ENCODE measurements at places on chromosomes 4 and X. TPM values are rescaled to one million over a fixed set of nuclear protein-coding genes. Genes with fewer than 3 reads are reported as not detected.

SLC9A6 gene
- 11.5 TPM for total RNA-seq

TRO gene
- total RNA-seq, result 5.3 TPM

DSPP gene
- not detected for total RNA-seq

STK26 gene
- total RNA-seq, result 32.5 TPM

TENM3 gene
- 16.1 TPM for total RNA-seq

SCARB2 gene
- 48.5 TPM for total RNA-seq

OPN1MW gene
- not detected for total RNA-seq

SPANXN4 gene
- total RNA-seq, result not detected

FAM184B gene
- total RNA-seq, result under 0.01 TPM

FRMD7 gene
- not detected for total RNA-seq

WNK3 gene
- 0.53 TPM for total RNA-seq

HSPA4L gene
- total RNA-seq, result 18.5 TPM

NIPAL1 gene
- total RNA-seq, result 13.7 TPM

IGSF1 gene
- not detected for total RNA-seq

PASD1 gene
- total RNA-seq, result not detected

BBS7 gene
- 26.7 TPM for total RNA-seq

SNCA gene
- 59.9 TPM for total RNA-seq

TLL1 gene
- total RNA-seq, result 9.5 TPM

YIPF7 gene
- total RNA-seq, result not detected

PPARGC1A gene
- total RNA-seq, result not detected

ZBTB33 gene
- 15.2 TPM for total RNA-seq

ZXDA gene
- total RNA-seq, result 1.4 TPM

OR13H1 gene
- total RNA-seq, result not detected

CTAG1A gene
- not detected for total RNA-seq

ART3 gene
- 0.31 TPM for total RNA-seq

CENPU gene
- 15.5 TPM for total RNA-seq

GYG2 gene
- not detected for total RNA-seq

IL1RAPL2 gene
- not detected for total RNA-seq

TMEM47 gene
- 5.8 TPM for total RNA-seq

RPS6KA6 gene
- 0.23 TPM for total RNA-seq

NXF2 gene
- total RNA-seq, result not detected

AMBN gene
- total RNA-seq, result not detected

HTN1 gene
- total RNA-seq, result not detected

TXK gene
- not detected for total RNA-seq

THOC2 gene
- 28.7 TPM for total RNA-seq

PITX2 gene
- total RNA-seq, result not detected

TNMD gene
- not detected for total RNA-seq

AVPR2 gene
- total RNA-seq, result not detected

STPG2 gene
- total RNA-seq, result not detected

SLC10A4 gene
- not detected for total RNA-seq

XK gene
- total RNA-seq, result 0.46 TPM

GASK1B gene
- total RNA-seq, result 2.6 TPM

SSX1 gene
- not detected for total RNA-seq

MTM1 gene
- total RNA-seq, result 8.3 TPM

HERC6 gene
- 4.9 TPM for total RNA-seq

MTNR1A gene
- not detected for total RNA-seq

FGF2 gene
- total RNA-seq, result 3.3 TPM

KDR gene
- total RNA-seq, result not detected

CT45A5 gene
- not detected for total RNA-seq

UNC5C gene
- total RNA-seq, result 0.04 TPM

FRMPD4 gene
- total RNA-seq, result 0.08 TPM

BEX5 gene
- 3.9 TPM for total RNA-seq

ADAM29 gene
- not detected for total RNA-seq

CDKL5 gene
- total RNA-seq, result 0.84 TPM

UGT2B7 gene
- not detected for total RNA-seq

PAGE2B gene
- total RNA-seq, result not detected
